ENCODE measurements at places on chromosomes 5 and 9. TPM values are rescaled to one million over a fixed set of nuclear protein-coding genes. Genes with fewer than 3 reads are reported as not detected.

NR6A1 gene
- 5.1 TPM for total RNA-seq

DOLK gene
- 16.3 TPM for total RNA-seq

PPIC gene
- total RNA-seq: 43.2 TPM

PFN3 gene
- not detected for total RNA-seq

CCL19 gene
- total RNA-seq: not detected

VCAN gene
- 30.7 TPM for total RNA-seq

OGN gene
- total RNA-seq: not detected

BRD8 gene
- total RNA-seq: 79.0 TPM

C9orf153 gene
- total RNA-seq: not detected

PDZD2 gene
- 0.91 TPM for total RNA-seq
